ENCODE measurements at places on chromosomes 6 and 20.

- no peak for DNase-seq
These were observed 71.2 kb downstream of the ABHD12 start for GRCh38 chr20:25319241-25320034.

DNA sequence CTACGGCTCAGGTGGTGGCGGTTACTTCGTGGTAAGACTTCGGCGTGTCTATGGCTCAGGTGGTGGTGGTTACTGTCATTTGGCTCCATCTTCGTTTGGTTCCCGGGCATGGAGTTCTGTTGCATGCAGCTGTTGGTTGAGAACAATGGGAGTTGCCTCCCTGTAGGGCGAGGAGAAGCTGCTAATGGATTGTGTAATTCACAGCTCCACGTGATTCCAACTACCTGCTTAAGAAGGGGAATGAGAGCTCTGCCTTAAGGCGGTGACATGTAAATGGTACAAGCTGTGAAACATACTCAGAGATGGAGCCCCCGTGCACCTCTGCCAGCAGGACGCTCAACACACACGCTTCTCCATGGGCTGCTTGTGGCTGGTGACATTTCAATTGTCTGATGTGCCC lies 12.4 kb upstream of the DACT2 start:
- DNase-seq: no peak

- no peak for DNase-seq
These were observed 5.5 kb upstream of the NEDD9 start for GRCh38 chr6:11237956-11238355.

DNA sequence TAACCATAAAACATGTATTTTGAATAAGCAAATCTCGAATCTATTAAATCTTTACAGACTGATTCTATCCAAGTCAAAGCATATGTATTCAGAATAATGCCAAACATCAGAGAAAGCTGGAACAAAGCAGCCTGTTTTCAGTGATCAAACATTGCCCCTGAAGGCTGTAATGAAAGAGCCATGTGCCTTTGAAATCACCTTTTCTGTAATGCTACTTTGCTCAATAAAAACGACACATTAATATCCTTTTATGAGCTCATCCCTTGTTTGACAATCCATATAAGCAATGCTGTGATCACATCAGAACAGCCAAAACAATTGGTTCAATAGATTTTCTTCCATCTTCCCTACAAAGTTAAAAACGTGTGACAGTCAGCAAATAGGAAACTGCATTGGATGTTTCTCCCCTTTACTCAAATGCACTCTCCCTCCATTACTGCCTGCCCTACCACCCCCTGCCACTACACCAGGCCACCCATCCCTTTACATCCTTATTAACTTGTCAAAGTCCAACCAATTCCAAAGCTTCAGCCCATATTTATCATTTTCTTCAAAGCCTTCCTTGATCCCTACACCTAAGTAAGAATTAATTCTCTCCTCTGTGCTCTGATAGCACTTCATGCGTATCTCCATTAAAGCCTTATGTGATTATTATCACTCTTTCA lies 42.0 kb downstream of the THEMIS start:
- DNase-seq: no peak

- no peak for DNase-seq
These were observed 438.6 kb downstream of the CDC5L start for GRCh38 chr6:44826025-44826676.

GRCh38 chr6:144283646-144284477 lies 1.3 kb upstream of the UTRN start:
- DNase-seq: no peak

- no peak for DNase-seq
These were observed 296.1 kb upstream of the FOXQ1 start for GRCh38 chr6:1015825-1016224.

- DNase-seq: no peak
These were observed 6.6 kb upstream of the LPIN3 start for GRCh38 chr20:41334036-41334435.

GRCh38 chr6:7021301-7021700 lies 86.5 kb upstream of the RREB1 start:
- DNase-seq: no peak

- DNase-seq: no peak
These were observed 269.0 kb downstream of the SMOC2 start for GRCh38 chr6:168709991-168710390.

DNA sequence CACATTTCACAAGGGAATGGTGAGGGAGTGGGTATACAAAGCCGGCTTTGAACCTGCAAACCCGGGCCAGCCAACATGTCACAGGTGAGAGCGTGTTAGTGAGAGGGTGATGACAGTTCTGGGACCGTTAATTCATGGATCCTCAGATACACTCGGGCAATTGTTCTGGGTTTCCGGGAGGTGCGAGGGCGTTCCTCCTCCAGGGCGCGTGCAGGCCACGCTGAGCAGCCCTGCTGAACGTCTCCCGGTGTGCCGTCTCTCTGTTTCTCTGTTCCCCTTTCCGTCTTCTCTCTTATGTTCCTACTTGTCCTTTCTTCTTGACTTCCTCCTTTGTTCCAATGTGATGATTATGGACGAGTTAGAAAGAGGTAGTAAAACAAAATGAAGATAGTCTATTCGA lies 130.0 kb upstream of the GMDS start:
- no peak for DNase-seq

DNA sequence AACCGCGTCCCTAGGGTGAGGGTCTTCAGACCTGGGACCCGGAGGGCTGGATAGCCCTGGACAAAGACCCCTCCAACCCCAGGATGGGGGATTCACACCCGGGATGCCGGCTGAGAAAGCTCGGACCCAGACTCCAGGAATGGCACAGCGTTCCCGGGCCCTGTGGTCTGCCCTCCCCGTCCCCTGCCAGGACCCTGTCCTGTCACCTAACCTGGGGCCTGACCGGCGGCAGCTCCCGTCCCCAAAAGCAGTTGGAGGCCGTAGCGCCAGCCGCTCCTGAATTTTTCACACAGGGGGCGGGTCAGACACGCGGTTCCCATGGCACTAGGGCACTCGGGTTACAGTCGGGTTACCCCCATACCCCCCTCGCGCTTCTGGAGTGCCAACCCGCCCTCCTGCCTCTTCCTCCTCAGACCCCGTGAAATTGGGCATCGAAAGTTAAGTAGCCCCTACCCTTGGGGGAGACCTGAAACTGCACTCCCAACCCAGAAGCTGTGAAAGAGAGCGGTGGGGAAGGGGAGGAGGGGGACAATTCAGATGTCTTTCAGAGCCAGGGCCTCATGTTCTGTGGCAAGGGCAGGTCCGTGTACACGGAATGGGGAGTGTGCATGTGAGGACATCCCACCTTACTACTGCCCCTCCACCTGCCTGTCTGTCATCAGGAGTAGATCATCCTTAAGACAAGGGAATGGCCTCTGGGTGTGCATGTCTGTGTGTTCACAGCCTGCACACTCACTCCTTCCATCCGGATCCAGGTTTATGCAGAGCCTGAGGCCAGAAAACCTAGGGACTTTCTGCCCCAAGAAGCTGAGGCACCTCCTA lies 595 bp downstream of the REM1 start:
- DNase-seq: no peak

GRCh38 chr6:2940010-2940850 lies 31.1 kb downstream of the SERPINB6 start:
- peak; percentile 73 for DNase-seq

DNA sequence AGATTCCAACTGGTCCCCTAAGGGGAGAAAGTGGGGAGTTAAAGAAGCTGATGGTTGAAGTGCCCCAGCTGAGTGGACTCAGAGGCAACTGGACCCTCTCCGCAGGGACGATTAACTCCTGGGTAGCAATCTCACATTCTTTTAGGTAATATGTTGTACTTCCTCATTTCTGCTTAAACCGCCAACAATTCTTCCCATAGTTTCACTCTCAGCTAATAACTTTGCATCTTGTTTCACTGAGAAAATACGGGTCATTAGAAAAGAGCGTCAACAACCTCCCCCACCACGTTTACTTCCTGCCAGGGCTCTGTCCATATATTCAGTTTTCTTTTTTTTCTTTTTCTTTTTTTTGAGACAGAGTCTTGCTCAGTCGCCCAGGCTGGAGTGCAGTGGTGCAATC lies 39.5 kb upstream of the CHD6 start:
- no peak for DNase-seq

- DNase-seq: no peak
These were observed 74.7 kb upstream of the NOX3 start for GRCh38 chr6:155530219-155530834.

DNA sequence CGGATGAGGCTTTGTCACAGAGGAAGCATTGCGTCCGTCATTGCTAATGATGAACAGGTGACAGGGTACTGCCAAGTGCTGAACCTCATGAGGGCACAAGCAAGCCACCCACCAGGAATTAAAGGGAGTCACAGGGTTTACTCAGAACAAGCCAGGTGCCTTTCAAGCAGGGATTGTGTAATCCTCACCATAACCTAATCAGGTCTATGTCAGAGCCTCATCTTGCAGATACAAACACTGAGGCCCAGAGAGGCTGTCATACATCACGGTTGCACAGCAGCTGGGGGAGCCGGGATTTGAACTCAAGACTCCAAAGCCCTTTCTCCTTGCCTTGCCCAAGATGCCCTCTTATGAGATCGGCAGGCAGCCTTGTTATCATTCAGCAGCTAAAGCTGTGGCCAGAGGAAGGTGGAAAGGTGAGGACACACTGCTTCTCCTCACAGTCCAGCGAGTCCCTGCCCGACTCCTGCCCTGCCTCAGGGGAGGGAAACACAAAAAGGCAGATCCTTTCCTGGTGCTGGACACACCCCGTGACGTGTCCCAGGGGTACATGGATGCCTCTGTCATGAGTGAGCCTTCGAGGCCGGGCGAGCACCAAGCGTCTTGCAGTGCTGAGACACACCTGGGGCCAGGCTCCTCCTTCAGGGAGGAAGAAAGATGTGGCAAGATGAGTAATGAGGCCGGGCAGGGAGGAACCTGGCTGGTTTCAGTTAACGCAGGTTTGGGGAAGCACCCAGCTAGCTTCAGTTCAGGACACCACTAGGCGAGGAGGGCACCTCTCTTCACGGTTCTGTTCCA lies 214.9 kb downstream of the LY86 start:
- DNase-seq: no peak

GRCh38 chr6:148147463-148147830 lies 195.2 kb upstream of the SASH1 start:
- DNase-seq: no peak

All from stimulated activated CD4-positive, alpha-beta T cell treated with anti-CD3 and anti-CD28 coated beads, Interleukin-4, amount 100 ng/mL, for 48 hours (primary cell).